A549 treated with RU486 at 1 μM for 4 hours (cell line): ENCODE measurements at places on chromosomes 5 and 9. TPM values are rescaled to one million over a fixed set of nuclear protein-coding genes. Genes with fewer than 3 reads are reported as not detected.

Gene SPZ1
- not detected in 5 replicates for total RNA-seq

Gene HMGXB3
- total RNA-seq = 25.2 to 31.7 TPM (median 29.2 TPM) in 5 replicates

Gene CARTPT
- not detected in 5 replicates for total RNA-seq

Gene NR6A1
- total RNA-seq = 1.7 to 1.9 TPM (median 1.7 TPM) in 5 replicates

Gene CCNO
- total RNA-seq = 5.8 to 10.4 TPM (median 8.7 TPM) in 5 replicates

Gene SGCD
- total RNA-seq = 3.7 to 4.5 TPM (median 4.0 TPM) in 5 replicates

Gene CDKN2A
- total RNA-seq = not detected in 5 replicates

Gene PCDHB12
- total RNA-seq = 0.05 to 0.09 TPM in 2 of 5 replicates, not detected in the others

Gene CSNK1G3
- 16.0 to 30.9 TPM (median 24.8 TPM) in 5 replicates for total RNA-seq

Gene MARCOL
- not detected in 5 replicates for total RNA-seq

Gene POLR1E
- 39.8 to 46.5 TPM (median 40.9 TPM) in 5 replicates for total RNA-seq

Gene PCDHGA11
- 0.06 TPM in 1 of 5 replicates, not detected in the others for total RNA-seq

Gene FAM153A
- total RNA-seq = not detected in 5 replicates

Gene OR4F3
- total RNA-seq = not detected in 5 replicates

Gene DTWD2
- total RNA-seq = 0.74 to 2.0 TPM (median 1.7 TPM) in 5 replicates

Gene ECSCR
- total RNA-seq = not detected in 5 replicates

Gene CCDC183
- total RNA-seq = 0.28 to 0.49 TPM (median 0.32 TPM) in 5 replicates

Gene PCDHGA7
- total RNA-seq = 0.67 to 1.1 TPM (median 0.88 TPM) in 5 replicates

Gene CMBL
- 19.9 to 24.5 TPM (median 22.9 TPM) in 5 replicates for total RNA-seq

Gene TMEM171
- 3.6 to 7.2 TPM (median 6.3 TPM) in 5 replicates for total RNA-seq

Gene SPINK4
- total RNA-seq = not detected in 5 replicates

Gene OGN
- total RNA-seq = not detected in 5 replicates

Gene RFESD
- 1.7 to 2.9 TPM (median 2.1 TPM) in 5 replicates for total RNA-seq

Gene OR1J2
- total RNA-seq = not detected in 5 replicates

Gene PCDHA9
- 0.04 TPM in 1 of 5 replicates, not detected in the others for total RNA-seq

Gene ZNF608
- total RNA-seq = 0.32 to 0.61 TPM (median 0.35 TPM) in 5 replicates

Gene GNPDA1
- 67.1 to 95.6 TPM (median 69.4 TPM) in 5 replicates for total RNA-seq

Gene CD72
- 0.25 to 0.30 TPM (median 0.30 TPM) in 3 of 5 replicates, not detected in the others for total RNA-seq

Gene GRAMD2B
- 0.48 to 0.98 TPM (median 0.64 TPM) in 5 replicates for total RNA-seq

Gene ZFP62
- total RNA-seq = 7.8 to 12.7 TPM (median 8.8 TPM) in 5 replicates

Gene ZNF474
- 0.15 to 0.32 TPM (median 0.21 TPM) in 5 replicates for total RNA-seq

Gene CEL
- total RNA-seq = 0.31 to 0.74 TPM (median 0.66 TPM) in 5 replicates

Gene CD74
- not detected in 5 replicates for total RNA-seq

Gene SH3TC2
- 0.24 to 0.64 TPM (median 0.56 TPM) in 5 replicates for total RNA-seq

Gene TSSK1B
- total RNA-seq = not detected in 5 replicates

Gene PIP5KL1
- total RNA-seq = 0.90 to 2.9 TPM (median 1.1 TPM) in 5 replicates

Gene GLDC
- 12.1 to 13.3 TPM (median 12.9 TPM) in 5 replicates for total RNA-seq

Gene ITGA2
- total RNA-seq = 16.6 to 32.9 TPM (median 29.0 TPM) in 5 replicates

Gene EIF4EBP3
- total RNA-seq = 0.54 to 4.1 TPM (median 2.0 TPM) in 5 replicates

Gene STOM
- total RNA-seq = 103 to 158 TPM (median 115 TPM) in 5 replicates

Gene VCP
- 277 to 304 TPM (median 295 TPM) in 5 replicates for total RNA-seq
